ENCODE measurements at places on chromosomes 3 and 15.

DNA sequence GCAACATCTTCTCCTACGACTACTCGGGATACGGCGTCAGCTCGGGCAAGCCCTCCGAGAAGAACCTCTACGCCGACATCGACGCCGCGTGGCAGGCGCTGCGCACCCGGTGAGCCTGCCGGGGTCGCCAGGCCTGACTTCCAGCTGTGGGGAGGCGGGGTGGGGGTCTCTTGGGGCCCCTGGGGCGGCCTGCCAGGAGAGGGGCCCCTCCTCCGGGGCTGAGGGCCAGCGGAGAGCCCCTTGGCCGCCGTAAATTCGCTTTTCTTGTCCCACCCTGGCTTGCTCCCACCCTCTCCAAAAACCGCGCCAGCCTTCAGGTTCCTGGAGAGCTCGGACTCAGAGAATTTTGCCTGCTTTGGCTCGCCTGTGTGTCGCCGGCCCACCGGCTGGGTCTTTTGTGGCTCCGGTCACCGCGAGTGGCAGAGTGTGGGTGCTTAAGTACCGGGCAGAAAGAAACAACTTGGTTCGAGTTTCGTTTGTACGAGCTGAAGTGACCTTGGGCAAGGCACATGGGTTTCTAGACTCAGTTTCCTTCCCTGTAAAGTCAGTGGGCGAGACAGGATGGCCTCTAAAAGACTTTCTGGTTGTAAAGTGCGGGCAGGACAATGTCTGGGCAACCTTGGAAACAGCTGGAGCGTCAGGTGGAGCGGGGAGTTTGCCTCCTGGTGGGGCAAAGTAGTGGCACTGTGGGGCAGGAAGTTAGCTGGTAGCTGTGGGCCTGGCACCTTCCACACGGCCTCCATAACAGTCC is 976 bp downstream of the ABHD17C start:
- DNase-seq: no peak

- DNase-seq: no peak
These were observed 498.6 kb upstream of the ATP11B start for GRCh38 chr3:182294696-182295095.

DNA sequence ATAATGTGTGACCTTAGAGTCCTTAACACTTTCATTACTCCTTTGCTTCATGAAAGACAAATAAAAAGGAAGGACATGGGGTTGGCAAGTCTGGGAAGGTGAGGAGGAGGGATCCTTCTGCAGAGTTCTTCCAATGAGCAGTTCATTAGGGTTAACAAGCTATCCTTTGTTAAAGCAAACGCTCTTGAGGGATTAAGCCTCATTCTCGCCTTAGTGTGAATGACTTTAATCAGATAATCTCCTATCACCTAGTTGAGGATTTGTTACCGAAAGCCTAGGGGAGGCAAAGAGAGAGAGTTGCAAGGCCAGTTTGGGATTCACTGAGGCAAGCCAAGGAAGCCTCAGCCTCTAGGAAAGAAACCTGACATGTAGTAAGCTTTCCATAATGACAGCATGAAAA is 7.4 kb upstream of the MBNL1 start:
- DNase-seq: no peak

- no peak for DNase-seq
These were observed 26.1 kb upstream of the SSR3 start for GRCh38 chr3:156581033-156581432.

DNA sequence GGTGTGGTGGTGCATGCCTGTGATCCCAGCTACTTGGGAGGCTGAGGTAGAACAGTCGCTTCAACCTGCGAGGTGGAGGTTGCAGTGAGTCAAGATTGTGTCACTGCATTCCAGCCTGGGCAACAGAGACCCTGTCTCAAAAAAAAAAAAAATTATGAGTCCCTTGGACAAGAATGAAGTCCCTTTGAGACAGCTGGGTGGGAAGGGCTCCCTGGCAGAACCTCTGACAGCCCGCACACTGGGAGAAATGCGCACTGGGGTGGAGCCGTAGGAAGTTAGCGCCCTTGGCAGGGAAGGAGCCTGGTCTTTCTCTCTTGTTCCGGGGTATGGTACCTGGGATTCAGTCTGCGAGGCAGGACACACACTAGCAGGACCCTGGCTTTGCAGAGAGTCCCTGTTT is 51.4 kb downstream of the SLC30A4 start:
- no peak for DNase-seq

GRCh38 chr3:40997711-40998519 is 201.4 kb upstream of the CTNNB1 start:
- DNase-seq: no peak

DNA sequence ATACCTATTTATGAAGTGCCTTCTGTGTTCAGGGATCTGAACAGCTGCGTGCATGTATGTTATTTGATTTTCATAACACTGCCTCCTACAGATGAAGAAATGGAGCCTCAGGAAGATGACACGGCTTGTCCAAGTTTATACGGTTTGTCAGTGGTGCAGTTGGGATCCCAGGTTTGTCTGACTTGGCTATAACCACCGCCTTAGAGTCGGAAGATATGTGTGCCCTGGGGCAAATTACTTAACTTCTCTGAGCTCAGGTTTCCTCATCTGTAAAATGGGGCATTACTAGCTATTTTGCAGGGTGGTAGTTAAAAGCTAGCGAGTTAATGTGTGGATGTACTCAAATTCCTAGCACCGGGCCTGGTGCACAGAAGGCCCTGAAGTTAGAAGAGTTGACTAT is 54.1 kb upstream of the ANP32A start:
- DNase-seq: no peak

- DNase-seq: no peak
These were observed 814 bp upstream of the TEX264 start for GRCh38 chr3:51670053-51670822.

DNA sequence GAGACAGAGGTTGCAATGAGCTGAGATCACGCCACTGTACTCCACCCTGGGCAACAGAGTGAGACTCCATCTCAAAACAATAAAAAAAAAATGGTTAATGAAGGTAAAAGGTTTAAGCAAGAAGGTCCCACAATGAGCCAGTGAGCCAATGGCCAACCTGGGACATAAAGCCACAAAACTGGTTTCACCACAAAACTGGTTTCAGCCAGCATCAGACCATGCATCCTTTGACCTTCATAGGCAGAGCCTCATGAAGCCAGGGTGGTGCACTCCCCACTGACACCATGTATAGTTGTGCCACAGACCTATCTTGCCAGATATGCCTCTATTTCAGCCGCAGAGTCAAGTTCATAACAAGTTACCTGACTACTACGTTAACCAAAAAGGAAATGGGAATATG is 41.9 kb downstream of the SCAP start:
- no peak for DNase-seq

GRCh38 chr3:170360466-170360865 is 3.0 kb downstream of the SKIL start:
- DNase-seq: no peak

- DNase-seq: no peak
These were observed 56.9 kb upstream of the MANF start for GRCh38 chr3:51328206-51328605.

DNA sequence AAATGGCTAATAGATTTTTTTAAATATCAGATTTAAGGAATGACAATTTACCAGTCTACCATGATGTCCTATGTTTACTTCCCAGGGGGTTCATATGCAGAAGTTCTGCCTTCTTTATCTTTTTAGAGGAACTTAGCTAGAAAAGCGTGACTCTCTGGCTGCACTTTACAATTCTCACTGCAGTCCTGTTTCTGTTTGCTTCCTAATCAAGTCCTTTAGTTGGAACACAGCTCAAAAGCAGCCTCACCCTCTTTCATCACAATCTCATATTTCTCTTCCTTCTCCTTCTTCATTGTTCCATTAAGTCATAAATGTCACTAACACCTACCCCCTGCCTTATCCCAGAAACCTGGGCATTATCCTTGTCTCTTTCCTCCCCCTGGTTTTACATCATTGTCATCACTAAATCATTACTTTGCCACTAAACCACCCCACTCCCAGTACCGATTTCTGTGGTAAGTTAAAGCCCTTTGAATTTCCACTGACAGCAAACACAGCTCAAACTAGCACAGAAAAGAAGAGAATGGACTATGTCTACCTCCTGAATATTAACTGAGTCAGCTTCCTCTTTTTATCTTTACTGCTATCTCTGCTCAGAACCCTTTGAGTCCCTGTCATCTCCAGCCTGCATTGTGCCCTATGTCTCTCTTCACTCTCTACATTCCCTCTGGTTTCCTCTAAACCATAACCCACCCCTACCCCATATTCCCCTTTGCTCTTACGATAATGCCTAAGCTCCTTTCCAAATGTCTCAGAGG is 13.8 kb upstream of the PPP4R2 start:
- no peak for DNase-seq

DNA sequence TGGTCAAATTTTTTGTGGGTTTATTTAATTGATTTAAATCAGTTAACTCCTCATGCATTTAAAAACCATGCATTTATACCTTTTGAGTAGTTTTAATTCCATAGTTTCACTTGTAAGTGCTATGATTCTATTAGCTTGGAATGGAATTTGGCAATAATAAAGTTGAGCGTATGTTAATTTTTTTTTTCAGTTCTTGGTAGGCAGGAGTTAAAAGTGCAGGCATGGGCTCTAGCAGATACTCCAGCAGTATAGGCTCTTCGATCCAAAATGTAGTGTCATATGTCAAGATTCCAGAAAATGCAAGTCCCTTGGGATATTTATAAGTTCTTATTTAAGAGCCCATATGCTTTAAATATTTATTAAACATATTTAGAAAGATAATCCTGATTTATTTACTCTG is 70.3 kb downstream of the LYSMD4 start:
- no peak for DNase-seq

GRCh38 chr15:31222773-31223341 is 103.8 kb upstream of the KLF13 start:
- DNase-seq: no peak

DNA sequence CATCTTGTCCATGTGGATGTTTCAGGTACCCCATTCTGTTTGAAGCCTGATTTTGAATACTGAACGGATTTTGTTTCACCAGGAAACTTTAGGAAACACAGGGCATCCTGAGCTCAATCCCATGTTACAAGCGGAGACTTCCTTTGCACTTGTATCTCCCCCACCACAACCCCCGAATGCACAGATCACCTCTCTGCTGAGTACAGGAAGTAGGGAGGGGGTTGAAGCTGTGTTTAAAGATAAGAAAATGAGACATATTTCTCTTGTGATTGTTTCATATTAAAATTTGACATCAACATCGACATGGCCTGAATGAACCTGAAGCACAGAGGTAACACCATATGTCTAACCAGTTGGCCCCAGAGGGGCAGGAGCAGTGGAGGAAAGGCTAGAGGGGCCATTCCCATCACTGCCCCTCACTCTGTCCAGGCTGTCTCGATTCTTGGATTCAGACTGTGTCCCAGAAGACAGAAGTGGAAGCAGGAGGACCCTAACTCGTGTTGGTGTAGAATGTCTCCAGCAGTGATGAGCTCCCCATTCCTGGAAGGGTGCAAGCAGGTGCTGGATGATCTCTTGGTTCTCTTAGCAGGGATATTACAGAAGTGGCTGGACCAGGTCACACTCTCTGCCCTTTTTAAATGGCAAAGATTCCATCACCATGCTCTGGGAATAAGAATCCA is 59.6 kb upstream of the IQSEC1 start:
- peak; percentile 52 for DNase-seq

DNA sequence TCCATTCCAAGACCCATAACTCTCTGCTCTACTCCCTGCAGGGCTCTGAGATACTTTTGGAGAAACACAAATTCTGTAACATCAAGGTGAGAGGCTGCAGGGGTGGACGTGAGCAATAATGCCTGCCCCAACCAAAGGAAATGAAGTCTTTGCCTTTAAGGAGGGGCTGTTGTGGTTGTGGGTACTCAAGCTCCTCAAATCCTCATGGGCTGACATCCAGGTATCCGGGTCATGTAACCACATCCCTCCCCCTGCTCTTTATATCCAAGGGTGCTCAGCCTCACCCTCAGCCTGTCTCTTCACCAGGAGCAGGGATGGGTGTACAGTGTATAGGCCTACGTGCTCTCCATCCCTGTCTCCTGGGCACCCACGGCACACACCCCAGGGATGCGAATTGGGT is 32.3 kb downstream of the NOX5 start:
- DNase-seq: no peak

GRCh38 chr3:10459954-10460754 is 45.2 kb downstream of the ATP2B2 start:
- peak; percentile 92 for DNase-seq

- DNase-seq: no peak
These were observed 617.6 kb upstream of the ZNF717 start for GRCh38 chr3:76402926-76403325.

Data from Jurkat, Clone E6-1 (cell line).